Stimulated activated CD8-positive, alpha-beta memory T cell treated with anti-CD3 and anti-CD28 coated beads, Interleukin-2, amount 100 ng/mL, for 1 hour (primary cell): ENCODE measurements at places on chromosomes 11 and 22.

DNA sequence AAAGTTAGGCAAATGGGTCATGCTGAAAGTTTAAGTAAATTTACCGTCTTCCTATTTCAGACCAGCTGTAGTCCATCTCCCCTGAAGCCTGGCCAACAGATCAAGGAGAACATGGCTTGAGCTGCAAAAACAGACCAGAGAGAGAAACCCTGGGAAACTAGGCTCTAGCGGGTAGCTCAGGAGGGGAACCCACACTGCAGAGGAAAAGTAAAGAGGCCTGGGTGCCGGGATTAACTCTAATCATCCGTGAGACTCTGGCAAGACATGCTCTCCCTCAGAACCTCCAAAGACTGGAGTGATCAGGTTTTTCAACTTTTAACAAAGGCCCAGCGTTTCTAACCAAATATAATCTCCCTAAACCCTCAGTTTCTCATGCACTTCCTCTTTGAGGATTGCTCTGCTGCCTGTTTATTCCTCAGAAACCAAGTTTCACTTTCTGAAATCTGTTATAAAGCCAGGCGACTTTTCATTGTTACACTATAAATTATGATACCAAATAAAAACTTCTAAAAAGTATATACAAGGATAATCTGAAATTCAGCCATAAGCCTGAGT lies 67.5 kb downstream of the GAB2 start:
- no peak for DNase-seq

- no peak for DNase-seq
These were observed 53.9 kb downstream of the CTNND1 start for GRCh38 chr11:57815476-57815875.

- no peak for DNase-seq
These were observed 111.0 kb upstream of the ARHGAP42 start for GRCh38 chr11:100575860-100576717.

DNA sequence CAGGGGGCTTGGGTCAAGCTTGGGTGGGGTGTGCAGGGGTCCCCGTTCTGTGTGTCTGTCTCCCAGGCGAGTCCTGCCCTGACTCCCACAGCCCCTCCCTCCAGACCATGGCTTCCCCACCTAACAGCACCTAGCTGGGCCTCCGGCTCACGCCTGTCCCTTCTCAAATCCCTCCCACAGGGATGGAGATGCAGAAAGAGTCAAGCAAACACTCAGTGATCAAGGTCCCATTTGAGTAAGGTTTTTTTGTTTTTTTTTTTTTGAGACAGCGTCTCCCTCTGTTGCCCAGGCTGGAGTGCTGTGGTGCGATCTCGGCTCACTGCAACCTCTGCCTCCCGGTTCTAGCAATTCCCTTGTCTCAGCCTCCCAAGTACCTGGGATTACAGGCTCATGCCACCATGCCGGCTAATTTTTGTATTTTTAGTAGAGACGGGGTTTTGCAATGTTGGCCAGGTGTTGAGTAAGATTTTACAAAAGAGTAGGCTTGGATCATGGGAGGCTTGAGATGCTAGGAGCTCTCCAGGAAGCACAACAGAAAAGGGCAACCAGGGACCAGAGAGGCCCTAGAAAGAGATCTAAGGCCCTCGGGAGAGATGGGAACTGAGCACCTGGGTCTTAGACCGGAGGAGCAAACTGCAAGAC lies 5.7 kb downstream of the APOBEC3D start:
- no peak for DNase-seq

DNA sequence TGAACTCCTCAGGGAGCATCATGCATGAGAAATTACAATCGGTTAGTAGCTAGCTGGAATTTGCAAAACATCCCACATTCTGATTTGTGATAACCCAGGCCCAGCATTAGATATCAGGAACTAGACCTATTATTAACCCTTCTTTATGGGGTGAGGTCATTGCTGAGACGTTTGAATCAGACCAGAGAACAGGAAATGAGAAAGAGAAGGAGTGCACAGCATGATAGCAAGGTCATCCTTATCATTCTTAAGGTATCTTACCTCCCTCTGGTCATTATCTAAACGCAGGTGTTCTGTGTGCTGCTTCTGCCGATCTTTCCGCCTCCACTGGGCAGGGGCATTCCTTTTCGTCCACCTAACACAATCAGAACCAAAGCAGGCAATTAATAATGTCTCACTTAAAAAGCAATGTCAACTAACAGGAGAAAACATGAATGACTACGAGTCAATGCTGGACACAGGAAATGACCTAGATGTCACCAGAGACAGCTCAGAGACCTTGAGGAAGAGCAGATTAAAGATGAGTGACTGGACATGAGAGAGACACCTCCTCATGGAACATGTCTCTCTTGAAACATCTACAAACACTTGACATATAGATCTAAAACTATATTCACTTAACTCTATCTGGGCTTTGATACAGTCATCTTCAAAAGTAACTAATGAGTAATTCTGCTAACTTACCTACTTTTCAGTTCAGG lies 78.3 kb upstream of the SCUBE2 start:
- DNase-seq: no peak

DNA sequence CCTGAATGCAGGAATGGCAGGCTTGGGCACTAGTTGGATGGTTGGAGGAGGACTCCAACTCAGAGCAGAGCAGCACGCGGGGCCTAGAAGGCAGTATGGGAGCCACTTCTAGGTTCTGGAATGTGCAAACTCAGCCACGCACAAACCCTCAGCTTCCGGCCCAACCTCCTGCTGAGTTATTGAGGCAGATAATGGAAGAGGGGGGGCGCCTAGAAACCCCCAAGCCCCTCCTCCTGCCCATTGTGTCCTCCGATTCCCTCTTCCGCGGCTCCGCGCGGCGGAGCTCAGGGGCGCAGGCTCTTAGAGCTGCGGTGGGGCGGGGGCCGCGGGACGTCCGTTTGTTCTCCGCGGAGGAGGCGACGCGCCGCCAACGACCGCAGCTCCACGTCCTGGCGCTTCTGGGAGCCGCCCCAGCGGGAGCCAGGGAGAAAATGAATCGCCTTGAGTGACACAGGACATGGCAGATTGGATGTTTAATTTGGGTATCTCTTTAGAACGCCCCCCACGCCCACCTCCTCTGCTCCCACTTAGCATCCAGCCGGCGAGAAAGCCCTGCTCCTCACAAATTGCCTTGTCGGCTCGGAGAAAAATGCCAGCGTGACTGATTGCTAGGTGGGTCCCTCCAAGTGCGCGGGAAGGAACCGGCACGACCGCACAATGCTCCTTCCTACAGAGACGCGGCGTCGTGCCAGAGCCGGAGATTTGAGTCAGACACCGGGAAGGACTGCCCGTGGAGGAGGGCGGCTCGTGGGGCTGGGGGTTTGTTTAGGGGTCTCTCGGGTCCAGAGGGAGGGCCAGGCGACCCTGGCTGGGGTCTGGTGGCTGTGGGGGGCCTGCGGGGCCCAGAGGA lies 144.6 kb downstream of the NECTIN1 start:
- no peak for DNase-seq

GRCh38 chr11:41461057-41461681 lies 1.7 kb upstream of the LRRC4C start:
- no peak for DNase-seq

- DNase-seq: no peak
These were observed 33.5 kb upstream of the BID start for GRCh38 chr22:17807578-17808410.

- DNase-seq: no peak
These were observed 4.4 kb upstream of the FBXO3 start for GRCh38 chr11:33778675-33779074.

DNA sequence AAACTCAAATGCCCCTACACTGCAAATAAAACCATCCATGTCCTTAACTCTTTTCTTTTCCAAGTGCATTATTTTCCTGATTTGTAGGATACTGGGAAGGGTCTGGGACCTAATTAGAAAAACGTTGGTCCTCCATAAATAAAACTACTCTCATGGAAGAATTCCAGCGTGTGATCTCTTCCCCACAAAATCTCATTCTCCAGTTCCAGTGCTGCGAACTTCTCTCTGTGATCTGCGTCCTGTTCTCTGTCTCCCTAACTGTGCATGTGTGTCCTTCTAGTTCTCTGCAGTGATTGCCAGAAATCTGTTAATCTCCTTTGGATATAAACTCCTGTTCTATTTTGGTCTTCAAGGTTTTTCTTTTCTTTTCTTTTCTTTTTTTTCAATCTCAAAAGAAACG lies 148.1 kb downstream of the BBOX1 start:
- DNase-seq: no peak

GRCh38 chr22:46780453-46780852 lies 18.0 kb downstream of the TBC1D22A start:
- no peak for DNase-seq

- DNase-seq: no peak
These were observed 120.0 kb upstream of the BDNF start for GRCh38 chr11:27820249-27820648.
